ENCODE measurements at places on chromosomes 7 and 10.

DNA sequence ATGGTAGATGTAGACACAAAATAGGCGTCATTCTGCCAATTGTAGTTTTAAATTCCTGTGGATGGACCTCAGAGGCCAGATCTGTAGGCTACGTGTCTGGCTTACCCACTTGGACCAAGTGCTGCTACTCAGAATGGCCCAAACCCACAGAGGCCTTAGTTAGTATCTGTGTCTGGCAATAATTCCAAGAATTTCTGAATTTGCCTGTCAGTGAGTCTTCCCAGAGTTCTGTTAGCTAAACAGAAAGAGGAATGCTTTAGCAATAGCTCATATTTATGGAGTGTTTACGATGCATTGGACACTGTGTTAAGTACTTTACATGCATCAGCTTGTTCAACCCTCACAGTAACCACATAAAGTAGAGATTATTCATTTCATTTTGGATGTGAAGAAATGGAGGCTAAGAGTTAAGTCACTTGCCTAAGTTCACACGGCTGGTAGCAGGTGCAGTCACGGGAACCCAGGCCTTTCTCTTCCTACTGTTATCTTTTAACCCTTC, 231.8 kb downstream of the PTEN start:
- no peak for DNase-seq

GRCh38 chr10:115747811-115748210, 525.2 kb downstream of the GFRA1 start:
- DNase-seq = no peak

- peak; percentile 23 for DNase-seq
Observed at GRCh38 chr10:43203448-43204041, 63.3 kb downstream of the RASGEF1A start.

- no peak for DNase-seq
Observed at GRCh38 chr7:118626739-118627138, 402.2 kb downstream of the ANKRD7 start.

- DNase-seq = no peak
Observed at GRCh38 chr10:122419876-122420623, 34.4 kb upstream of the ARMS2 start.

- no peak for DNase-seq
Observed at GRCh38 chr7:151239837-151240459, 7.7 kb downstream of the CHPF2 start.

DNA sequence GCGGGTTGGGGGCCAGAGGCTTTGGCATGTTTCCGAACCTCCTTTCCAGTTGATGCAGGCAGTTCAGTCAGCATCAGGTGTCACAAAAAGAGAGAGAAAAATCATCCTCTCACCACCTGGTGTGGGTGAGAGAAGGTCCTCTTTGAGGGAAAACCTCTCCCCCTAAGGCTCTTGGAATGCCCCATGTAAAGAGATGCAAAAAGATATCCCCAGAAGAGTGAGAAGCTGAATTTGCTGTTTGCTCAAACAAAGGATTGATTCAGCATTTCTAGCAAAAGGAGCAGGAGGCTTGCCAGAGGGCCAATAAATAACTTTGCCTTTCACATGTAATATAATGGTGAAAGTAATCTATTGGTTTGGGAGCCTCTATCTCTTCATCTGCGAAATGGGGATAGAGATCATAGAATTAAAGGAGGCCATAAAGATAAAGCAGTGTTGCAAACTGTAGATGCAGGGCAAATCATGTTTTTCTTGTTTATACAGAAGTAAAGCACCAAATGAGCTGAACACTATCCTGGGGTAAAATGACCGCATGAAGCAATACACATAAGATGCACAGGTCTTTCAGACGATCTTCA, 425.9 kb downstream of the LRMDA start:
- no peak for DNase-seq

- DNase-seq = no peak
Observed at GRCh38 chr10:130901311-130902165, 410.0 kb downstream of the TCERG1L start.

GRCh38 chr7:148835854-148836253, 48.2 kb downstream of the EZH2 start:
- no peak for DNase-seq

DNA sequence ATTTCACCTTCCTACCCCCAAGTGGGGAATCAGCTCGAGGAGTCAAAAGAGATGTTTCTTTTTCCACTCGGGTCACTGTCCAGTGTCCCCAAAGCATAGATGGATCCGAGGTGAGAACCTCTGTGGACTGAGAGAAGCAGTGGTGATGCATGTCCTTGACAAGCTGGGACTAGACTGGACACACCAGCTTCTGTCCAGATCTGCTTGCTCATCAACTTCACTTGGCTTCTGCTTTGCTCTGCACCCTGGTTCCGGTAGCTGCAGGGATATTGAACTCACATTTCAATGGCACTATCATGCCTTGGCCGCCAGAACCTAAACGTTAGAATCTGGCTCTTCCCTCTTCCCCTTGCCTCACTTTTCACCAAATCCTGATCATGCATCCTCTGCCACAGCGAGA, 50.3 kb upstream of the CXCL12 start:
- no peak for DNase-seq

DNA sequence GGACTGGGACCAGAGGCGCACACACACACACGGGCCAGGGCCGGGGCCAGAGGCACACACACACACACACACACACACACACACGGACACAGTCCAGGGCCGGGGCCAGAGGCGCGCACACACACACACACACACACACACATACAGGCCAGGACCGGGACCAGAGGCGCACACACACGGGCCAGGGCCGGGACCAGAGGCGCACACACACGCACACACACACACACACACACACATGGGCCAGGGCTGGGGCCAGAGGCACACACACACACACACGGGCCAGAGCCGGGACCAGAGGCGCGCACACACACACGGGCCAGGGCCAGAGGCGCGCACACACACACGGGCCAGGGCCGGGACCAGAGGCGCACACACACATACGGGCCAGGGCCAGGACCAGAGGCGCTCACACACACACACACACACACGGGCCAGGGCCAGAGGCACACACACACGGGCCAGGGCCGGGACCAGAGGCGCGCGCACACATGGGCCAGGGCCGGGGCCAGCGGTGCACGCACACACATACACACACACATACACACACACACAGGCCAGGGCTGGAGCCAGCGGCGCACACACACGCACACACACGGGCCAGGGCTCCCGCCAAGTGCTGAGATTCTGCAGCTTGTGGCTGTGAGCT, 268.8 kb downstream of the ELFN1 start:
- DNase-seq = no peak

DNA sequence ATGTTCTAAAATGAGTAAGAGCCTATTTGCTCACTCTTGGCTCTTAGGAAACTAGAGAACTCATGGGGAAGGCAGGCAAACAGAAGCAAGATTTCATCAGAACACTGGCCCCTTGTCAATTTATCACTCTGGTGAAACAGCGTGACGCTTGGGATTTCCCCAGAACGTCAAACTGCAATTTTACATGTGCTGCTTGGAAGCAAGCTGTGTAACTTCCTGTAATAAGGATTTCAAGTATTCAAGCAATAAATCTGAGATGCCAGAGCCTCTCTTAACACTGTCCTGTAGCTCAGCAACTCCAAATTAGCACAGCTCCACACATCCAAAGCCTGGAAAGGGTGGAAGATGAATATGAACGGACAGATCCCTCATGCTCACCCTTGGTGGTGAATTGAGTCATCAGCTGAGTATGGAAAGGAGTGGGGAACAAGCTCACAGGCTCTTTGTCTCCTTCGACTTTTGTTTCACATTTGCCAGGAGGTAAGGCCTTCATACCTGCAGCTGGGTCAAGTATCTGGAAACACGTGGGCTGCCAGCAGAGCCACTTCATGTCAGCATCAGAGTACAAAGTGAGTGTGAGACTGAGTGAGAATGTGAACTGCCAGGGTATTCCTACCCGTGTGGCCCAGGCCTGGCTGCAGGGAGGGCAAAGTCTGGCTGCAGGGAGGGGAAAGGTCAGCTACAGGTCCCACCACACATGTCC, 140.4 kb upstream of the NAMPT start:
- DNase-seq = peak; percentile 92

DNA sequence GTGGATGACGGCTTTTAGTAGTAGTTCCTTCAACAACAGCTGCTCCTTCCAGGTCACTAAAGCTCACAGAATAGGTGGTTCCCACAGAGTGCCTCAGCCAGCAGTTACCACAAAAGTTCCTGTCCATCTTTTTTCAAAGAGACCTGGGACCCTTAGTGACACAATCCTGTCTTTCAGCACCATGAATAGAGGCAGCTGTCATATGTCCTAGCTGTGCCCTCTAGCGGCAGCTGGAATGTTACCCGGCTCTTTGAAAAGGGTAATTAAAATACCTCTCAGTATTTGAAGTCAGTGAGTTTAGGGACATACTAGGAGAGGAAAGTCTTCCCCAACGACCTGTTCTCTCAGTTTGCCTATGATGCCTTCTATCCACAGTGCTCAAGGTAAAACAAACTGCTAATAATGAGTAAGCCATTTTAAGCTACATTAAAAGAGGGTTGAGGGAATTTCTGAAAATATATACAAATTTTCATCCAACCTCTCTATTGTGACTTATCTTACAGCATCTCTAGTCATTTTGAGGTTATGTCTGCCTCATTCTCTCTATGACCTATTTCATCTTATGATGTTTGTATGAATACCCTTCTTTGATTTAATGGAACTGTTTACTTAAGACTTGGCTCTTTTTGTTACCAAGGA, 290.8 kb downstream of the NXPH1 start:
- peak; percentile 37 for DNase-seq

DNA sequence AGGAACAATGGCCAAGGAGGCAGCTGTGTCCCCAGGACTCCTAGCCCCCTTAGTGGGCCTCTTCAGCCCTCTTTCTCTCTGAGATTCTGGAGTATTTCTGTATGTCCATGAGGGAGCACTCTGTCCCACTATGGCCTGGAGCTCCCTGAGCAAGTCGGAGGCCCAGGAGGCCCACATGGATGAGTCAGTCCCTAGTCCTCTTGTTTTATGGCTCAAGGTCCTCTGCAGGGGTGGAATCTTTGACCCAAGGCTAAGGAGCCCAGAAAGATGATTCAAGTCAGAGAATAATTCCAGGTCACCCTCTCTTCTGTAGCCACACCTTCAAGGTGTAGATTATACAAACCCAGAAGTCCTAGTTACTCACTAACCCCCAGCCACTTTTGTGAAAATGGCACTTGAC, 125.6 kb downstream of the PLXNA4 start:
- DNase-seq = no peak

DNA sequence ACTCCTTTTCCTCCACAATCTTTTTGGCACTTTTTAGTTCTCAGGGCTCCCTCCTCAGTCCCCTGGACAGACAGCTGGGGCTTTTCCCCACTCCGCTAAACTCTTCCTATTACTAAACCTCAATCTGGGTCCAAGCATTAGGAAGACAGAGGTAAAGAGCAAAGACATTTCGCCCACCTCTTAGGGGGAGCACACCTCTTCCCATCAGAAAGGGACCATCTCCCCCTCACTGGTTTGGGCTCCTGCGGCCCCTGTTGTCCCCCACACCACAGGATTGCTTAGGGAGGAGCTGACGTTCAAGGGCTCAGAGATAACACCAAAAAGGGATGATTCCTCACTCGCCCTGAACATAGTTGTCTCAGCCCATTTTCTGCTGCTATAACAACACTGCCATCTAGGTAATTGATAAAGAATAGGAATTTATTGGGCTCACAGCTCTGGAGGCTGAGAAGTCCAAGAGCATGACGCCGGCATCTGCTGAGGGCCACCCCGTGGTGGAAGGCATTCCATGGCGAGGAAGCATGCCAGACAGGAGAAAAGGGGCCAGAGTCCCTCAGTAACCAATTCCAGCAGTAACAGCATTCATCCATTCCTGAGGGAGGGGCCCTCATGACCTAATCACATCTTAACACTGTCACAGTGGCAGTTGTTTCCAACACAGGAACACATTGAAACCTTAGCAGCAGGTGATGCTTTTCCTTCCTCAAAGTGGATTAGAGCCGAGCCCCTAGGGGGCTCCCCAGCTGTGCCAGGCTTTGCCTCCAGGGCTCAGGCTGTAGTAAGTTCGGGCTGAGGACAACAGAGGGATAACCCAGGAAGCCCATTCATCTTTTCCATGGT, 209.6 kb downstream of the EBF3 start:
- DNase-seq = no peak

DNA sequence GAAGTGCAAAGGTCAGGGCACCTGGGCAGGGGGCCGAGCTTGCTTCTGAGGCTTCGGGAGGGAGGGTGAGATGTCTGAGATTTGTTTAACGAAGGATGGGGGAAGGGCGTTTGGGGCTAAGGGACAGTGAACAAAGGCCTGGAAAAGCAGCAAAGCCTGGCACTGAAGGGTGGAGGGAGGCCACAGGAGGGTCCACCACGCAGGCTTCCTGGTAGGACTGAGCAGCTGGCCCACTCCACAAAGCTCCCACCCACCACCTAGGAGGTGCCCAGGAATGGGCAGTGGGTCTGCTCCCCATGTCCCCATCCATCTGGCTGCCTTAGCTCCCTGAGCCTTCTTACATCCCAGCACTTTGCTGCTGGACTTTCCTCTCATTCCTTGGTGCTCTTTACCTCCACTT, 39.4 kb upstream of the CXCL12 start:
- DNase-seq = no peak

- no peak for DNase-seq
Observed at GRCh38 chr7:73869011-73869798, 8.2 kb downstream of the TMEM270 start.

DNA sequence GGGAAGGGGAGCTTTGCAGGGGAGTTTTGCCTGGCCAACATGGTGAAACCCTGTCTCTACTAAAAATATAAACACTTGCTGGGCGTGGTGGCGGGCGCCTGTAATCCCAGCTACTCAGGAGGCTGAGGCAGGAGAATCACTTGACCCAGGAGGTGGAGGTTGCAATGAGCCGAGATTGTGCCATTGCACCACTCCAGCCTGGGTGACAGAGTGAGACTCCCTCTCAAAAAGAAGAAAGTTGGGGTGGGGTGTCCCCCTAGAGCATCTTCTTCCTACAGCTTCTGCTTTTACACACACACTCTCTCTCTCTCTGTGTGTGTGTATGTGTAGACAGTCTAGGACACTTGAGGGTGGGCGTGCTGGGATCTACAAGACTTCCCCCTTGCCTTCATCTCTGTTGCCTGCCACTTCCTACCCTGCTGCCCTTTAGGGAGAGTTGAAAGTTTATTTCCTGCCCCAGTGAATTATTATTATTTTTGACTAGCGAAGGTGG, 21.7 kb downstream of the PLAU start:
- no peak for DNase-seq

DNA sequence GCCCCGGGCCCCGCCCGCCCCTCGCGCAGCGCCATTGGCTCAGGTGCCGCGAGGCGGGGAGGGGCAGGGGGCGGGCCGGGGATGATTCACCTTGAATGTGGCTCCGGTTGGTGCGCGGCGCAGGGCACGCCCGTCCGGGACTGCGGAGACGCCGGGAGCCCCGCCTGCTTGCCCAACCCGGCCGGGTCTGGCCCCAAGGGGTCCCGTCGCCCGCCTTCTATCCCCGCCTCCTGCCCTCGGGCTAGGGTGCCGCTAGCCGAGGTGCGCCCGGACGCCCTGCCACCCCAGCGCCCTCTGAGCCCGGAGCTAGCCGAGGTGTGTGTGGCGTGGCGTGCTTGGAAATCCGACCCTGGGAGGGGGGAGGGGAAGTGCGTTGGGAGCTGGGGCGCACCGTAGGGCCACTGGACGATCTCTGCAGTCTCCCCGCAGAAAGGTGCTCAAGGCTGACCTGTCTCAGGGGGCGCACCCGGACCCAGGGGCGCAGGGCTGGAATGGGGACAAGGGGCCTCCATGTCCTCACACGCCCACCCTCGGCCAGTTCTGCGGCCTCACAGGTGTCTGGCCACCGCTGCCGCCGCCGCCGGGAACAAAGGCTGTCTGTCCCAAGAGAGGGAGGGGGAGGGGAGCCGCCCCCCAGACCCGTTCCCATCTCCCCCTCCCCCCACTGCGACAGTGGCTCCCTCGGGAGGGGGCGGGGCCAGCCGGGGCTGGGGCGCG, 168.9 kb downstream of the NRF1 start:
- peak; percentile 76 for DNase-seq

- DNase-seq = no peak
Observed at GRCh38 chr7:1325246-1325645, 92.6 kb downstream of the UNCX start.

Data from activated CD4-positive, alpha-beta T cell treated with anti-CD3 and anti-CD28 coated beads, Interleukin-2, Interleukin-6, amounts not matched to agents 100 ng/mL and 50 ng/mL, durations not matched to agents 16 hours and 8 hours (primary cell).